Caco-2 (cell line): ENCODE measurements at places on chromosomes 5 and 9. TPM values are rescaled to one million over a fixed set of nuclear protein-coding genes. Genes with fewer than 3 reads are reported as not detected.

CFAP77 gene
- not detected in 2 replicates for total RNA-seq

SLCO6A1 gene
- not detected in 2 replicates for total RNA-seq

SPAAR gene
- total RNA-seq: not detected in 2 replicates

ZFP37 gene
- not detected in 2 replicates for total RNA-seq

F2RL1 gene
- 50.0 and 51.8 TPM in 2 replicates for total RNA-seq

PCDHA3 gene
- not detected in 2 replicates for total RNA-seq

PDCD1LG2 gene
- total RNA-seq: not detected in 2 replicates

FRMPD1 gene
- total RNA-seq: not detected in 2 replicates
